ENCODE measurements at places on chromosomes 11 and 22.

- no peak for DNase-seq
Observed at GRCh38 chr11:92939305-92939704, 30.1 kb upstream of the MTNR1B start.

- DNase-seq: no peak
Observed at GRCh38 chr22:49018601-49019000, 809.1 kb downstream of the BRD1 start.

GRCh38 chr22:46087816-46088277 lies 62.5 kb upstream of the PPARA start:
- DNase-seq: no peak

DNA sequence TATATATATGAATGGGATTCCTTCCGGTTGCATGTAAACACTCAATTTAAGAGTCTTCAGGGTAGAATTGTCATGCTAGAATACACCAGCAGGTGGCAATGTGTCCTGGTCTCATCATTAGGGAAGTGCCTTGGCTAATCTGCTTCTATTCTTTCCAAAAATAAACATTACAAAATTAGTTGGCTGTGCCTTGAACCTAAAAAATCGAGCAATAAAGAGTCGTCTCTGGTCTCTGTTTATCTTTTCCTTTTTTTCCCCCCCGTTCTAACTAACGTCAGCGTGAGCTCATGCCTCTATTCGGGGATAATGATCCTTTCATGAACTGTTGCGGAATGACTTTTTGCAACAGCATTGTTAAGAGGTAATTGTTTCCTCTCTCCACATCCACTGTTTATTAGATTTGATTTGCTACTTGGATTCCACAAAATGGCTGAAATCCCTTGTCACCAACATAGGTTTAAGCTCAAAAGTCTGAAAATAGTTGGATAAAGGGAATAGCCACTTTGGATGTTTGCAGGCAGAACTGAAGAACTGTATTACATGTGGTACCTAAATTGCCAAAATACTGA lies 1.2 kb upstream of the ARHGEF12 start:
- DNase-seq: peak; percentile 47

DNA sequence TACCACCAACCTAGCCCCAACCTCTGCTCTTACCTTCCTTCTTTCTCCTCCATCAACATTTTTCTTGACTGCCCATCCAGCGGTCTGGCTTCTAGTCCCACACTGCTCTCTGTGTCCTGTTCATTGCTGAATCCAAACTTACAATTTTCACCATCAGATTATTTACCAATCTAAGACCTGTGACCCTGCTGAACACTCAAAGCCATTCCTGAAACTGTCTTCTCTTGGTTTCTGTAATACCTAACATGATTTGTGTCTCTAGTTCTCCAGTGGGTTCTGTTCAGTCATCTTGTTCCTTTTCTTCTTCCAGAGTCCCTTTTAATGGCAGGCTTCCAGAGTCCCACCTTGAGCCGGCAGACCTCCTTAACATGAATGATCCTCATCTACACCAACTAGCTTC lies 24.1 kb downstream of the RRAS2 start:
- no peak for DNase-seq

GRCh38 chr11:127675581-127675980 lies 675.0 kb upstream of the KIRREL3 start:
- DNase-seq: no peak

- DNase-seq: no peak
Observed at GRCh38 chr11:62725646-62726045, 1.6 kb downstream of the HNRNPUL2 start.

DNA sequence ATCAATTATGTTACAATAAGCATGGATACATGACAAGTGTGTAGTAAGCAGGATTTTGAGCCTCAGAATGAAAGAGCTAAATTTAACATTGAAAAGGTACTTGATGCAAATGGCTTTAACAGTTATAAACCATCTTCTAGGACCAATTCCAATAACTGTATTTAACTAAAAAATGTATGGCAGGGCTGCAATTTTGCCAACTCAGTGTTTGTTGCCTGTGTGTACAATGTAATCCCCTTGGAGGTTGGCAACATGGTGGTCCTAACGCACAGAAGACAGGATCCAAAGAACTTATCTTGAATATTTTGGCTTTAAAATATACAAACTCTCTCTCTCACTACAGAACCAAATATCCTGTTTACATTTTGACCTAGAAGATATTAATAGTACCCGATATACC lies 2314.1 kb downstream of the LRRC4C start:
- DNase-seq: no peak

- DNase-seq: no peak
Observed at GRCh38 chr11:62959422-62959980, 25.3 kb downstream of the SLC22A6 start.

GRCh38 chr11:12434325-12434654 lies 56.9 kb downstream of the PARVA start:
- DNase-seq: no peak

DNA sequence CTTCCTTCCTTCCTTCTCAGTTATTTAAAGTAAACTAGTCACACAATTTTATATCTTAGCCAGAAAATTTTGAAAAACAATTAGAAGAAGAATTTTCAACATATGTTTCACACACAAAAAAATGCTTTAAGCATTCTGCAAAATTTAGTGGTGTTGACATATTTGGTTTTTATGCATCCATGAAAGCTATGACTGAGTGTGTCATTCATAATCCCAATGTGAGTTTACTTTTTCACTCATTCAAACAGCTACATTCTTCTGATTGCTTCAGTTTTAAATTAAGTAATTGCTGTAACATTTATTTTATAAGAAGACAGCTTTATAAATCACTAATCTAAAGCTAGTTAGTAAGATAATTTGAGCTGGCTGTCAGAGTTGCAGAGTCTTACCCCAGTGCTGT lies 453.5 kb downstream of the LRRC4C start:
- no peak for DNase-seq

GRCh38 chr11:87180742-87181141 lies 143.0 kb downstream of the TMEM135 start:
- no peak for DNase-seq

DNA sequence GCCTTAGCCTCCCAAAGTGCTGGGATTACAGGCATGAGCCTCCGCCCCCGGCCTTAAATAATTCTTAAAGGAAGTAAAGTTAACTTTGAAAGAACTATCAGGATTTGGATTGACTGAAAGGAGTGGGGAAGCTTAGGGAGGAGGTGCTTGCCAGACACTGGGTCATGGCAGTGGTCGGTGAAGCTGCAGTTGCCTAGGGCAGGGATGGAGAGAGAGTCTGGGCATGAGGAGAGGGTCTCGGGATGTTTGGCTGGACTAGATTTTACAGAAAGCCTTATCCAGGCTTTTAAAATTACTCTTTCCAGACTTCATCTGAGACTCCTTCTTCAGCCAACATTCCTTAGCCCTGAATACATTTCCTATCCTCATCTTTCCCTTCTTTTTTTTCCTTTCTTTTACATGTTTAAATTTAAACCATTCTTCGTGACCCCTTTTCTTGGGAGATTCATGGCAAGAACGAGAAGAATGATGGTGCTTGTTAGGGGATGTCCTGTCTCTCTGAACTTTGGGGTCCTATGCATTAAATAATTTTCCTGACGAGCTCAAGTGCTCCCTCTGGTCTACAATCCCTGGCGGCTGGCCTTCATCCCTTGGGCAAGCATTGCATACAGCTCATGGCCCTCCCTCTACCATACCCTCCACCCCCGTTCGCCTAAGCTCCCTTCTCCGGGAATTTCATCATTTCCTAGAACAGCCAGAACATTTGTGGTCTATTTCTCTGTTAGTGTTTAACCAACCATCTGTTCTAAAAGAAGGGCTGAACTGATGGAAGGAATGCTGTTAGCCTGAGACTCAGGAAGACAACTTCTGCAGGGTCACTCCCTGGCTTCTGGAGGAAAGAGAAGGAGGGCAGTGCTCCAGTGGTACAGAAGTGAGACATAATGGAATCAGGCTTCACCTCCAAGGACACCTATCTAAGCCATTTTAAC lies at the start of gene NNMT:
NNMT (plus strand) TSS at position 724 of the 929 bp plus-strand sequence; CDS start at position 882, 158 bp downstream.
- DNase-seq: no peak

DNA sequence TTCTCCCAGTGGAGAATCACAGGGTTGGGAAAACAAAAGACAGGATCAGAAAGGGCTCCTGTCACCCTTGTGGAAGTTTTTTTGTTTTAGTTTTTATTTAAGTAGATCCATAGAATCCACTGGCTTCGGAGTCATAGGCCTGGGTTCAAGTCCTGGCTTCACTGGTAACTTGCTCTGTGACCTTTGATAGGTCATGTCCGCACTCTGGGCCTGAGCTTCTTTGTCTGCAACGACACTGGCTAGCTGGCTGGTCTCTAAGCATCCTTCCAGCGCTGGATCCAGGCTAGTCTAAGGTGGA lies 1.4 kb downstream of the ZFTA start:
- DNase-seq: no peak

- DNase-seq: no peak
Observed at GRCh38 chr11:108561535-108561991, 32.0 kb downstream of the EXPH5 start.

Measured in NCI-H1048 (cell line).